MM.1S (cell line): ENCODE measurements at places on chromosomes 13 and 19.
A peak's percentile ranks its signal among the peaks of the same experiment; 100 is the strongest.

- no peaks in the 10 kb centered on the region for H3K36me3 ChIP-seq
- peak; percentile 18 for DNase-seq
- H3K27me3 ChIP-seq: no peaks in the 10 kb centered on the region
- no peaks in the 10 kb centered on the region for H3K4me1 ChIP-seq
- peak overlapping the region; percentile 65 for H3K4me3 ChIP-seq
Measured at GRCh38 chr13:20127562-20128458, 33.0 kb downstream of the GJA3 start.

- H3K27me3 ChIP-seq: no peaks in the 10 kb centered on the region
- H3K4me1 ChIP-seq: peaks cover 4% of the 10 kb centered on the region
- H3K27ac ChIP-seq: no peak overlapping the region
- H3K4me3 ChIP-seq: no peak overlapping the region
Measured at GRCh38 chr19:7247155-7247554, 47.1 kb downstream of the INSR start.

GRCh38 chr13:46679369-46680120 lies 117.4 kb downstream of the ESD start:
- H3K27ac ChIP-seq: peak overlapping the region; percentile 82
- H3K4me3 ChIP-seq: peak overlapping the region; percentile 64
- peaks cover 7% of the 10 kb centered on the region for H3K4me1 ChIP-seq

DNA sequence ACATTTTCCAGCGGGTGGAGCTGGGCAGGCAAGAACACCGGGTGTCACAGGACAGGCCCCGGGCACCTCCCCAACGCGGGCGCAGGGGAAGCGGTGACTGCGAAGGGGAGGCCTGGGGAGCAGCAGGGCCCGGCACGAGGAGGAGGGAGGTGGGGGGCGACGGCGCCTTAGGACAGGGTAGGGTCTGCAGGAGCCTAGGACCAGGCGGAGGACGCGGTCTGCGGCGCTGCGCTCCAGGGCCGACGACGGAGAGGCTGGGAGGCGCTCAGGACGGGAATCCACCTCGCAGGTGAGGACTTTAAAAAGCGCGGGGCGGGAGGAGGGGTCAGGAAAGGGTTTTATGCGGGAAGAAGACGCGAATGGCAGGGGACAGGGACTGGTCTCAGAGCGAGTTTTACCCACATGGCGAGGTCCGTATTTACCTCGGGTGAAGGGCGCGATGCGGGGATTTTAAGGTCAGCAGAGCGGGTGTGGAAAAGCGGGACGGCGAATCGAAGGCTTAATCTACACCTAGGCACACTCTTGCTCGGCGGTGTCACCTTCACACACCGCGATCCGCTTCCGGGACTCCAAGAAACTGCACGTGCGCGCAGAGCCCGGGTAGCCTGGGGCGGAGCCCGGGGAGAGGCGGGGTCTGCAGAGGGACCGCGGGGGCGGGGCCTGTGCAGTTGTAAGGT lies 13.5 kb downstream of the ERVV-2 start:
- H3K36me3 ChIP-seq: no peaks in the 10 kb centered on the region
- DNase-seq: no peak
- H3K4me3 ChIP-seq: no peak overlapping the region
- no peaks in the 10 kb centered on the region for H3K27me3 ChIP-seq

- H3K36me3 ChIP-seq: no peaks in the 10 kb centered on the region
- H3K27me3 ChIP-seq: no peaks in the 10 kb centered on the region
Measured at GRCh38 chr19:39823686-39824085, 10.3 kb downstream of the DYRK1B start.

- no peak for DNase-seq
- H3K4me1 ChIP-seq: peaks cover 4% of the 10 kb centered on the region
- H3K27ac ChIP-seq: no peak overlapping the region
- H3K4me3 ChIP-seq: no peak overlapping the region
- H3K36me3 ChIP-seq: peaks cover 18% of the 10 kb centered on the region
- H3K27me3 ChIP-seq: no peaks in the 10 kb centered on the region
Measured at GRCh38 chr19:6744381-6745301, 5.2 kb downstream of the TRIP10 start.

GRCh38 chr19:2255112-2255845 lies 938 bp downstream of the JSRP1 start:
- H3K27ac ChIP-seq: peak overlapping the region; percentile 95
- H3K4me3 ChIP-seq: peak overlapping the region; percentile 70
- 0 out of 2 replicates have a peak, but pooled peaks cover 5% of the 10 kb centered on the region for H3K36me3 ChIP-seq
- H3K4me1 ChIP-seq: peaks cover 35% of the 10 kb centered on the region
- peak; percentile 90 for DNase-seq

GRCh38 chr19:50906217-50906616 lies 5.0 kb downstream of the KLK4 start:
- H3K27me3 ChIP-seq: peaks cover 61% of the 10 kb centered on the region
- no peak overlapping the region for H3K4me3 ChIP-seq
